ENCODE measurements at places on chromosomes 1 and 21. TPM values are rescaled to one million over a fixed set of nuclear protein-coding genes. Genes with fewer than 3 reads are reported as not detected.

GRCh38 chr1:216914974-216915373, 191.7 kb upstream of the ESRRG start:
- no peaks in the 10 kb centered on the region for H3K27me3 ChIP-seq
- H3K27ac ChIP-seq: no peak overlapping the region
- no peak overlapping the region for H3K4me3 ChIP-seq

- H3K27ac ChIP-seq: peak overlapping the region; percentile 82
- no peak overlapping the region for H3K4me3 ChIP-seq
- H3K4me1 ChIP-seq: peaks cover 19% of the 10 kb centered on the region
- no peaks in the 10 kb centered on the region for H3K36me3 ChIP-seq
These were observed 2.1 kb downstream of the ITGB2 start for GRCh38 chr21:44918581-44919033.

BTBD8 gene
- 11.6 TPM for total RNA-seq

AIM2 gene
- total RNA-seq: 3.8 TPM

- H3K4me1 ChIP-seq: peaks cover 54% of the 10 kb centered on the region
- peak overlapping the region; percentile 80 for H3K4me3 ChIP-seq
- H3K27ac ChIP-seq: peak overlapping the region; percentile 76
- DNase-seq: no peak
These were observed 676 bp upstream of the CTTNBP2NL start for GRCh38 chr1:112395256-112395820.

GRCh38 chr1:201175820-201176500, 14.7 kb upstream of the IGFN1 start:
- H3K27ac ChIP-seq: no peak overlapping the region
- no peak overlapping the region for H3K4me3 ChIP-seq
- no peaks in the 10 kb centered on the region for H3K27me3 ChIP-seq
- H3K36me3 ChIP-seq: no peaks in the 10 kb centered on the region
- H3K4me1 ChIP-seq: peaks cover 10% of the 10 kb centered on the region

- no peak for DNase-seq
- H3K27me3 ChIP-seq: no peaks in the 10 kb centered on the region
These were observed at the start of gene ZBTB7B for GRCh38 chr1:155002464-155003226. ZBTB7B (plus strand) TSS chr1:155002802; CDS start chr1:155014661, 11,859 bp downstream.

- H3K36me3 ChIP-seq: no peaks in the 10 kb centered on the region
- H3K4me3 ChIP-seq: no peak overlapping the region
- H3K4me1 ChIP-seq: no peaks in the 10 kb centered on the region
- no peak overlapping the region for H3K27ac ChIP-seq
- no peak for DNase-seq
- no peaks in the 10 kb centered on the region for H3K27me3 ChIP-seq
These were observed 135.4 kb downstream of the LMO4 start for GRCh38 chr1:87464022-87464490.

TMPRSS15 gene
- total RNA-seq: 70.0 TPM

DNA sequence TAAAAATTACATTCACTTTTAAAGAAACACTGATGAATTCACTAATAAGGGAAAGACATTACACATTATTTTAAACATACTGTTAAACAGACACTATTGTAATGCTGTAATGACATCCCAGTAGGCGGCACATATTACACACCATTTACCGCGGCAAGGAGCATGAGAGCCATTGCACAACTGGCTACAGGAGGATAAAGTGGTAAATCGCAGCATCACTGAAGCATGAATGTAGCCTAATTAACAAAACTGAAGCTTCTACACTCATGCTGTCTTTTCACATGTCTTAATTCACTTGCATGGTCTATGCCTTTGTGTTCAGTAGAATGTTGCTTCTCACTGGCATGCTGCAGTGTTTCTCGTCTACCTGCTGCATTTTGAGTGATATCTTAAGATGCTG, 1046.0 kb downstream of the MRPL39 start:
- H3K27ac ChIP-seq: no peak overlapping the region
- no peak for DNase-seq
- no peaks in the 10 kb centered on the region for H3K36me3 ChIP-seq

GRCh38 chr1:204872262-204872881, 1.7 kb downstream of the NFASC start:
- no peak for DNase-seq
- H3K36me3 ChIP-seq: no peaks in the 10 kb centered on the region

GRCh38 chr1:2311184-2312032, 79.9 kb downstream of the MORN1 start:
- peak; percentile 72 for DNase-seq
- H3K27me3 ChIP-seq: no peaks in the 10 kb centered on the region
- peaks cover 26% of the 10 kb centered on the region for H3K4me1 ChIP-seq
- H3K27ac ChIP-seq: peak overlapping the region; percentile 81

GRCh38 chr1:87953732-87954344, 625.2 kb downstream of the LMO4 start:
- no peaks in the 10 kb centered on the region for H3K36me3 ChIP-seq
- H3K4me1 ChIP-seq: no peaks in the 10 kb centered on the region
- DNase-seq: peak; percentile 58

GRCh38 chr1:156080241-156080862, 1.9 kb downstream of the MEX3A start:
- DNase-seq: no peak
- no peaks in the 10 kb centered on the region for H3K27me3 ChIP-seq
- no peak overlapping the region for H3K27ac ChIP-seq
- no peaks in the 10 kb centered on the region for H3K4me1 ChIP-seq
- H3K36me3 ChIP-seq: no peaks in the 10 kb centered on the region

CRABP2 gene
- not detected for total RNA-seq

GRCh38 chr1:55315552-55315951, 100.4 kb upstream of the USP24 start:
- no peak overlapping the region for H3K27ac ChIP-seq
- H3K4me3 ChIP-seq: no peak overlapping the region
- no peaks in the 10 kb centered on the region for H3K4me1 ChIP-seq
- no peaks in the 10 kb centered on the region for H3K27me3 ChIP-seq
- no peaks in the 10 kb centered on the region for H3K36me3 ChIP-seq
- DNase-seq: no peak

NTMT2 gene
- total RNA-seq: not detected

DNA sequence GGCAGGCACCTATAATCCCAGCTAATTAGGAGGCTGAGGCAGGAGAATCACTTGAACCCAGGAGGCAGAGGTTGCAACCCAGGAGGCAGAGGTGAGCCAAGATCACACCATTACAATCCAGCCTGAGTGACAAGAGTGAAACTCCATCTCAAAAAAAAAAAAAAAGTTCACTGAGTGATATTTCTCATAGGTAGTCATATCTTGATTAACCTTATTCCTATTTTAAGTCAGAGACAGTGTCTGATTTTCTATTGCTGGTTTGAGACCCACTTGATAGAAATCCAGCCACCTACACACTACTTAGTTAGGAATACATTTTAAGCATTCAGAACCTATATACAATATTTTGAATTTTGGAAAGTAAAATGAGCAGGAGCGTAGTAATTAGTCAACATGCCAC, 357.4 kb upstream of the ADGRL2 start:
- no peak for DNase-seq
- no peak overlapping the region for H3K27ac ChIP-seq
- no peak overlapping the region for H3K4me3 ChIP-seq
- no peaks in the 10 kb centered on the region for H3K4me1 ChIP-seq

- no peak overlapping the region for H3K4me3 ChIP-seq
- no peaks in the 10 kb centered on the region for H3K4me1 ChIP-seq
- no peaks in the 10 kb centered on the region for H3K27me3 ChIP-seq
- no peak overlapping the region for H3K27ac ChIP-seq
- H3K36me3 ChIP-seq: no peaks in the 10 kb centered on the region
- no peak for DNase-seq
These were observed 10.4 kb upstream of the RHBG start for GRCh38 chr1:156358641-156359040.

GRCh38 chr1:21338573-21339355, 48.5 kb upstream of the ECE1 start:
- no peak overlapping the region for H3K4me3 ChIP-seq
- no peaks in the 10 kb centered on the region for H3K27me3 ChIP-seq
- peaks cover 100% of the 10 kb centered on the region for H3K4me1 ChIP-seq
- no peaks in the 10 kb centered on the region for H3K36me3 ChIP-seq
- peak overlapping the region; percentile 71 for H3K27ac ChIP-seq

- peaks cover 29% of the 10 kb centered on the region for H3K36me3 ChIP-seq
- peak within 1 kb of the TSS; percentile 94 for H3K27ac ChIP-seq
- no peaks in the 10 kb centered on the region for H3K27me3 ChIP-seq
- peaks cover 5% of the 10 kb centered on the region for H3K4me1 ChIP-seq
- peak; percentile 48 for DNase-seq
- H3K4me3 ChIP-seq: peak within 1 kb of the TSS; percentile 81
These were observed at the start of gene SH3D21 for GRCh38 chr1:36306210-36306901. SH3D21 (plus strand) TSS chr1:36306368; CDS start chr1:36306421, 53 bp downstream.

KLF17 gene
- total RNA-seq: not detected

GRCh38 chr1:166947398-166948043, 27.8 kb downstream of the ILDR2 start:
- H3K36me3 ChIP-seq: no peaks in the 10 kb centered on the region
- no peaks in the 10 kb centered on the region for H3K4me1 ChIP-seq
- H3K27me3 ChIP-seq: no peaks in the 10 kb centered on the region
- H3K4me3 ChIP-seq: peak overlapping the region; percentile 13
- DNase-seq: no peak

DNA sequence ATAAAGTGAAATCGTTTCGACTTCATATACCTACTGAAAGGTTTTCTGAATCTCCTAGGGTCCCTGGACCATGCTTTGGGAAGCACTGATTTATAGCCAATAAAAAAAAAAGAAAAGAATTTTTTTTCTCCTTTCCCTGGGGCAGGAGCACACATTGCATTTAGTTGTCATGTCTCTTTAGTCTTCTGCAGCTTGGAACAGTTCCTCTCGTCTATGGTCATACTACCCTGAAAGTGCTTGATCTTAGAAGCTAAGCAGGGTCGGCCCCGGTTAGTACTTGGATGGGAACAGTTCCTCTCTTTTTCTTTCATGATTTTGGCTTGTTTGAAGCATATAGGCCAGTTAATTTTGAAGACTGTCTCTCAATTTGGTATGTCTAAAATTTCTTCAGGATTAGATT, 3.7 kb upstream of the SERPINC1 start:
- no peak for DNase-seq
- no peak overlapping the region for H3K27ac ChIP-seq
- H3K4me1 ChIP-seq: no peaks in the 10 kb centered on the region
- H3K27me3 ChIP-seq: no peaks in the 10 kb centered on the region
- H3K36me3 ChIP-seq: no peaks in the 10 kb centered on the region

RGS7 gene
- total RNA-seq: not detected

DNA sequence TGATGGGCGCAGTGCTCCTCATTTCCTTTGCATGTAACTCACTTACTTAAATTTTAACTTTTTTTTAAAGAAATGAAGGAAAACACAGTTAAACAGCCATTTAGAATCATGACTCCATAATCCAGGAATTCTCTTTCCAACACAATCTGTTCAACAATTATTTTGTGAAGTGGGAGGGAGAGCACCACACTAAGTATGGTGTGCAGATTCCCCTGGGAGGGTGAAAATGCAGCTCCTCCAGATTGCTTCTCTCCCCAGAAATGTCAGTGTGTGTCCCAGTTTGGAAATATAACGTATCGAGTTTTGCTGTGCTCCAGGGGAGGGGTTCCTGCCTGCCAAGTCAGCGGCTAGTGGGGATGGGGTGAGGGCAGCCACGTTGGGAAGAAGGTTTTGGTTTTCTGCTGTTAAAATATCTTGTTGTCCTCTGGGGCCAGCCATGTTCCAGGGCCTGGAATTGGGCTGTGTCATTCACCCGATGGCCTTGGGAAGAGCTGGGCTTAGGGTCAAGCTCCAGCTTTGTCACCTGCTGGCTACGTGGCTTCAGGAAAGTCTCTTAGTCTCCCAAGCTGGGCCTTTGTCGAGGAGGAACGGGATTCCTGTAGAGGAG, 17.3 kb upstream of the DISP3 start:
- no peak overlapping the region for H3K27ac ChIP-seq
- H3K4me3 ChIP-seq: no peak overlapping the region
- no peak for DNase-seq
- no peaks in the 10 kb centered on the region for H3K27me3 ChIP-seq

GRCh38 chr21:45409466-45410150, 4.6 kb downstream of the COL18A1 start:
- H3K4me3 ChIP-seq: no peak overlapping the region
- no peaks in the 10 kb centered on the region for H3K36me3 ChIP-seq
- no peak for DNase-seq

- H3K27ac ChIP-seq: no peak overlapping the region
- DNase-seq: no peak
- H3K4me3 ChIP-seq: no peak overlapping the region
- no peaks in the 10 kb centered on the region for H3K27me3 ChIP-seq
- no peaks in the 10 kb centered on the region for H3K4me1 ChIP-seq
These were observed 33.6 kb downstream of the CD58 start for GRCh38 chr1:116537040-116537831.

GRCh38 chr21:42073145-42074099, 2.3 kb downstream of the UMODL1 start:
- H3K4me1 ChIP-seq: no peaks in the 10 kb centered on the region
- no peaks in the 10 kb centered on the region for H3K27me3 ChIP-seq
- no peak overlapping the region for H3K27ac ChIP-seq
- H3K4me3 ChIP-seq: no peak overlapping the region

- no peak overlapping the region for H3K4me3 ChIP-seq
- H3K27me3 ChIP-seq: no peaks in the 10 kb centered on the region
- H3K36me3 ChIP-seq: no peaks in the 10 kb centered on the region
- H3K4me1 ChIP-seq: no peaks in the 10 kb centered on the region
These were observed 16.5 kb upstream of the LCE2D start for GRCh38 chr1:152646656-152647055.

CD1B gene
- total RNA-seq: not detected

- DNase-seq: no peak
- H3K36me3 ChIP-seq: no peaks in the 10 kb centered on the region
These were observed 2.9 kb downstream of the C2CD2 start for GRCh38 chr21:41950941-41951351.

- no peaks in the 10 kb centered on the region for H3K36me3 ChIP-seq
- no peaks in the 10 kb centered on the region for H3K4me1 ChIP-seq
- H3K27me3 ChIP-seq: no peaks in the 10 kb centered on the region
- H3K27ac ChIP-seq: no peak overlapping the region
These were observed 9.6 kb upstream of the SPEN start for GRCh38 chr1:15837931-15838330.

GRCh38 chr1:113283914-113284313, 106.4 kb upstream of the MAGI3 start:
- no peak for DNase-seq
- H3K36me3 ChIP-seq: no peaks in the 10 kb centered on the region
- no peaks in the 10 kb centered on the region for H3K4me1 ChIP-seq
- H3K27ac ChIP-seq: no peak overlapping the region
- H3K4me3 ChIP-seq: no peak overlapping the region

DNA sequence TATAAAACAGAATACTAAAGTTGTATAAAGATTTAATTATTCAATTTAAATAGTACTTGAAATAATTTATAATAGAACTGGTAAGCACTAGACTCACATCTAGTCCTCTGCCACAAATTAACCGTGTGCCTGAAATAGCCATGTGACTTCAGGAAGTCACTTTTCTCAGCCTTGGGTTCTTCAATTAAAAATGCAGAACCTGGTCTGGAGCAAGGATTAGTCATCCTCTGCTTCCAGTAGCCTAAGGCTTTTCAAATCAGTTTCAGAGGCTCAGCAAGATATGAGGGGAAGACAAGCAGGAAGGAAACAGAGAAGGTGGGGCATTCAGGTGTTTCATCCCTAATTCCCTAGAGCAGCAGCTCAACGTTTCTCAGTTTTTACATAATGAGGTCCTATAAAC, 23.0 kb downstream of the DPH5 start:
- no peak for DNase-seq
- no peak overlapping the region for H3K4me3 ChIP-seq
- no peaks in the 10 kb centered on the region for H3K36me3 ChIP-seq
- no peaks in the 10 kb centered on the region for H3K27me3 ChIP-seq
